ENCODE measurements at places on chromosomes 7 and 10.

- DNase-seq: no peak
Observed at GRCh38 chr7:5195157-5195556, 5.1 kb downstream of the WIPI2 start.

GRCh38 chr7:104005197-104005596 lies 15.7 kb upstream of the RELN start:
- no peak for DNase-seq

GRCh38 chr10:19412531-19412930 lies 363.9 kb downstream of the MALRD1 start:
- DNase-seq: peak; percentile 51

DNA sequence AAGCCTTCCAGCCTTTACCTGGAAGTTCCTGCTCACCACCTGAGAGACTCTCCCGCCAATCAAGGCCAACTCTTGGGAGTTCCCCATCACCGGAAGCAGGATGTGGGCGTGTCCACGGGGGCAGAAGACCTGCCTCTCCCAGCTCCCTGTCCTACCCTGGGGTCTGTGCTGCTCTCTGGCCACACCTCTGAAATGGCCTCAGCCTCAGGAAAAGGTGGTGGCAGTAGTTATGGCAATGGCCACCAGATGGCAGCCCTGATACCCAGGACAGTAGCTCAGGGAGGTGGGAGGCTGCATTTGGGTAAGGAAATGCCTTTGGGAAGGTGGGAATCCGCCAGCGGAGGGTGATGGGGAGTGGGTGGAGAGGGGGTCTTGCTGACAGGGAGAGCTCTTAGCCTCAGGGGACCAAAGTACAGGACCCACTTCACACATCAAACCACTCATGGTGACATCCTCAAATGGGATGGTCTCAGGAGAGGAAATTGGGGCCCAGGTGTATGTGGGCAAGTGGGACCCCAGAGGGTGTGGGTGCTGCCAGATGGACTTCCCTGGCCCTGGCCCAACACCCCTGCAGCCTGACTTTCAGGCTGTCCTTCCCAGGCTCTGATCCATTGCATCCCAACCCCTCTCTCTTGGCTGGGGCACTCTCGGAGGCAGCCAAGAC lies 33.9 kb downstream of the KAZALD1 start:
- peak; percentile 38 for DNase-seq

DNA sequence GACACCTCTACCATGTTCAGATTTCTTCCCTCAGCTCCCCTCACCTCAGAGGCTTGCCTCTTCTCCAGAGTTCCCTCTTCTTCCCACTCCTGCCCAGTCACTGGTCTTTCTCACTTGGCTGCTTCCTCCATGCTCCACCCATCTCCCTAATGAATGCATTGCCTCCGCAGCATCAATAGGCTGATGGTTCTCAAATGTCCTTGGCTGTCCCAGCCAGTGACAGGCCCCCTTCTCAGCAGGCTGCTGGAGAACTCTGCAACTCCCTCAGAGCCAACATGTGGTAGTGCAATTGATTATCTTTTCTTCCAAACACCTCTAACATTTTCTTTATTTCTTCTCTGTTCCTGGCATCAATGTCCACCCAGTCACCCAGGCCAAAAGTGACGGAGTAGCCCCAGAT lies 218.2 kb downstream of the RELN start:
- DNase-seq: no peak

GRCh38 chr7:2438186-2438585 lies 34.8 kb downstream of the CHST12 start:
- no peak for DNase-seq

- DNase-seq: peak; percentile 3
Observed at GRCh38 chr7:71682841-71683781, 551.2 kb downstream of the GALNT17 start.

DNA sequence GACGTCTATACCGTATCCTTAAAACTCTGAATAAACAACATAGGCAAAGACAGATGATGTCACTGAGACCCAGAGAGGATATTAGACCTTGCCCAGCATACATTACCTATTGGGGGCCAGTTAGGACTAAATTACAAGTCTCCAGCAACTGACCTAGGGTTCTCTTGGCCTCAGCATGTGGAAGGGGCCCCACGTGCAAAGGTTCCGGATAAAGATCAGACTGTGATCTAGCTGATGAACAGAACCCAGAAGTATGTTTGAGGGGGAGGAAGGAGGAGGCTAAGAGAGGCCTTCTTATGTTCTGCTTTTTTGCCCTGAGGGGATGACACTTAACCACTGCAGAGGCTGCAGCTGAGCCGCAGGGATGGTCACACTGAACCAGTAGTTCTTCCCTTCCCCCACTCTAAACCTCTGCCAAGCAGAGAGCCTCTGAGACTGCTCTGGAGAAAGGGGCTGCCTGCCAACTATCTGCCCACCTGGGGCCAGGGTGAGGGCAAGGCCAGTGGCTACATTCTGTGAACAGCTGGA lies 24.0 kb upstream of the KMT2C start:
- peak; percentile 59 for DNase-seq

GRCh38 chr7:32204361-32205018 lies 134.3 kb upstream of the PDE1C start:
- peak; percentile 48 for DNase-seq

DNA sequence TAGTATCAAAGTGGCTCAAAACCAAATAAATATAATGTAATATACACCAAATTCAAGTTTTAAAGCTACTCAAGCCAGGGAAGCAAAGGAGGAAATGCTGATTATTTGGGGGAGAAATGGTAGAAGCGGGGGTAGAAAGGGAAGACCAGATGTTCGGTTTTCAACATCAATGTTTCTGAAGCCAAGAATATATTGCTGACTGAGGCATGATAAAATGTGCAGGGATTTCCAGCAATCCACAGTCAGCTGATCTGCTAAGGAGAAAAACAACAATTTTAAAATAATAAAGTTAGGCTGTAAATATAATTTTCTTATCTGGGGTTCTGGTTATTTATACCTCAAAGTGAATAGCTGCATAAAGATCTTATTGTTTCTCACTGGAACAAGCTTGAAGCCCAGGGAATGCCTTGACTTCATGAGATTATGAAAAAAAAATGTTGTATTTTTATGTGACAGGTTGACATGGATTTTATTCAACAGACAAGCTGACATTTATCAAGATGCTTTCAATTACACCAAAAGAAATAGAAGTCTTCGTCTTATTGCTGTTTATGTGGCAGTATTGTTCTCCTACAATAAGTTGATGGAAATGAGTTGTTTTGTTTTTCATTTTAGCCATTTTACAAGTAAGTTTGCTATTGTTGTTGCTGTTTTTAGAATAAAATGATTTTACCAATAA lies 28.6 kb upstream of the BMPER start:
- DNase-seq: peak; percentile 23

DNA sequence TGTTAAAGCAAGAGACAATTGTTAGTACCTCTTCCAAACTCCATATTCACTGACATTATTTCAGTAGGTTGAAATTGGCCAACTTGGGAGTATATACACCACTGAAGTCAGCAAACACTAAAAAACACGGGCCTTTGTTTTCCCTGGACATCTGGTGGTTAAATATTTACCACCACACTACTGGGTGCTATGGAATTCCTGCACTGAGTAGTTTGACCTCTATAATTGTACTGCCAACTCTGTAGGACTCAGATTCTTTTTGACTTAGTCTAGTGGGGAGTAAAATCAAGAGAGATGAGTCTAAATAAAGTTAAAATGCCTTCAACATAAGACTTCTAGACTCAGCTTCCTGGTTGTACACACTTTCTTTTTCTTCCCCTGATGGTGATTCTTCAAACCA lies 41.3 kb upstream of the TES start:
- DNase-seq: peak; percentile 20

GRCh38 chr7:130150587-130150986 lies 54.6 kb downstream of the TMEM209 start:
- no peak for DNase-seq

DNA sequence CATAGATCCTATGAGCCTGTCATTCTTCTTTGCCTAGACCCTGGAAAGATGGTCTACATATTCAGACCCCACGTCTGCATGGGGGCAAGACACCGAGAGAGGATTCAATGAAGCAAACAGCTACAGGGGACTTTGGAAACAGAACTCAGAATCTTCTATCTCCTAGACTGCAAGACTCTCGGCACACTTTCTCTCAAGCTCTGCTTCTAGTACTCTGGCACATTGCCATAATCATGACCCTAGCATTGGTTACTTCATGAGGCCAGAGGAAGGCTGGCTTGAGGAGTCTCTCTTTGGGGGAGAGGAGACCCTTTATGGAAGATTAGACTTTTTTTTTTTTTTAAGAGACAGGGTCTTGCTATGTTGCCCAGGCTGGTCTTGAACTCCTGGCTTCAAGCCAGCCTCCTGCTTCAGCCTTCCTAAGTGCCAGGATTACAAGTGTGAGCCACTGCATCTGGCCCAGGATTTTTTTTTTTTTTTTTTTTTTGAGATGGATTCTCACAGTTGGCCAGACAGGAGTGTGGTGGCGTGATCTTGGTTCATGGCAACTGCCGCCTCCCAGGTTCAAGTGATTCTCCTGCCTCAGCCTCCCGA lies 20.7 kb downstream of the CCDC3 start:
- no peak for DNase-seq

DNA sequence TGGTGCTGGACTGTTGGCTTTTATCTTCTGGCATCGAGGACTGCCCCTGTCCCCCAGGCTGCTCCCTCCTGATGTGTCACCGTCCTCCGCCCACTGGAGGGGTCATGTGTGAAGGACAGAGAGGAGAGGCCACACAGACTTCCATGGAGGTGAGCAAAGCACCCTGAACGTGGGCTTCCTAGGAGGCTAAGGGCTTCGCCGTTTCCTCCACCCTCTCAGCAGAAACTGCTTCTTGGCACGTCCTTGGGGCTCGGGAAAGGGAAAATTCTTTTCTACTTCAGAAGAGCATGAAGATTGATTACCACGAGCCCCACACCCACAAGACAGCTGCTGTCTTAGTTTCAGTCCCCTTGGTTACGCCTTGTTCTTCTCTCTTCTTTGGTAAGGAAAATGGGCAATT lies 218.2 kb downstream of the CCDC3 start:
- DNase-seq: no peak

DNA sequence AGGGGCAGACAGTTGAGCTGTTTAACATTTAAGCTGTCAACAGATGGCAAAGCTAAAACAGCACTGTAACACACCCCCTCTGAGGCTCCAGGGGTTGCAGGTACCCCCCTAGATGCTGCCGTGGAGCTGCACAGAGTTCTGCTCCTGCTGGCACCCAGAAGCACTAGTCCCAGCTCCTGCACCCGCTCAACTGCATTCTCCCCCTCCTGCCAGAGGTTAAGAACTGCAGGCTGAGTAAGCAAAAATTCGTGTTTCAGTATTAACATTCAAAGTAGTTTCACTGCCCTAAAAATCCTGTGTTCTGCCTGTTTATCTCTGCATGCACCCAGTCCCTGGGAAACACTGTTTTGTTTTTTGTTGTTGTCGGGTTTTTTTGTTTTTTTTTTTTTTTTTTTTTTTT lies 790.8 kb upstream of the KCND2 start:
- DNase-seq: peak; percentile 13
